ENCODE measurements at places on chromosomes 12 and 14. TPM values are rescaled to one million over a fixed set of nuclear protein-coding genes. Genes with fewer than 3 reads are reported as not detected.

Gene ACACB
- total RNA-seq, result 8.3 TPM

Gene TAS2R19
- 4.5 TPM for total RNA-seq

Gene POLE2
- total RNA-seq, result 21.2 TPM

Gene LRTM2
- not detected for total RNA-seq
